Stimulated activated CD8-positive, alpha-beta memory T cell treated with anti-CD3 and anti-CD28 coated beads, Interleukin-7, amount 100 ng/mL, for 1 hour (primary cell): ENCODE measurements at places on chromosomes 7 and 10.

DNA sequence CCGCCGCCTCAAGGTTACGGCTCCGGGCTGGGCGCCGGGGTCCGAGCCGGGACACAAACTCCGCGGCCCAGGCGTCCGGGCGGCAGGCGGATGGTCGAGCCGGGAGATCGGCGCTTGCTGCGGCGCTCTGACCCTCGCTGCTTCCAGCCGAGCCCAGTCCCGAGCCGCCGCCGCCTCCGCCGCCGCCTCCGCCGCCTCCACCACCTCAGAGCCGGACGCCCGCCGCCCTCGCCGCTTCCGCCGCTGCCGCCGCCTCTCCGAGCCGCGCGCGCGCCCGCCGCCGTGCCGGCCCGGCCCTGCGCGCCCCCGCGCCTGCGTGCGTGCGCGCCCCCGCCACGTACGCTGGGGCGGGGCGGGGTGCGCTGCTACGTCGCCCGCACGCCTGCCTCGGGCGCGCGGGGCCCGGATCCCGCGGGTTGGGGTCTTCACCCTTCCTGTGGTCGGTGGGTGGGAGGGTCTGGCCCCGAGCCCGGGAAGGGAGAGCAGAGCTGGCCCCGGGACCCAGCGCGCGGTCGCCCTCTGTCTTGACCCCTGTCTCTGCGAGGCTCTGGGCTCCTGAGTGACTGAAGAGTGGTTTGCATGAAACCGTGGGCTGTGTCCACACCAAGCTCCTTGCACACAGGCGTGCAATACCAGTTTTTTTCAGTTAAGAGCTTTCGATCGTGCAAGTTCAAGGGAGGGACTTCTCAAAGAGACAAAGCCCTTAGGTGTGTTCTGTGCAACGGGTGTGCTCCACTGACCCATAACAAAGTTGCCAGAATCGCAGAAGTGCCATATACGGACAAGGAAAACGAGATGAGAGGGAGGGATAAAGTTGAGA lies at the start of gene SMURF1:
Gene SMURF1, minus strand, starts transcription at position 256 of the 820 bp plus-strand sequence. CDS start 328 bp downstream, outside the sequence.
- peak; percentile 46 for DNase-seq

GRCh38 chr10:55001422-55001821 lies 200.4 kb upstream of the PCDH15 start:
- DNase-seq: no peak

GRCh38 chr7:155951554-155952158 lies 139.4 kb upstream of the SHH start:
- DNase-seq: no peak

DNA sequence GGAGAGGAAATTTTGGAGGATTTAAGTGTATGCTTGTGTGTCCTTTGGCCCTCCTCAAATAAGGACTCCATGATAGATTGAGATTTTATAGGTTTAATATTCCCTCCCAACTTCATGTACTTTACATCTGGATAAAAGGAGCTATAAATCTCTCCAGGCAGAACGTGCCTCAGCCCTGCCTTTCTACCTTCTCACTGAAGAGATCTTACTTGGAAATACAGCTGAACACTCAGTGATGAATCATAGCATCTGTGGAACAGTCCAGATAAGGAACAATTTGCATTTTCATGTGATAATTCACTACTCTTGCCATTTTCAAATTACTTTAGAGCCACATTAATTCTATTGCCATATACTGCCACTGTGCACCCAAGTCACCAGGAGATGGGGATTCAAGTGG lies 364.6 kb upstream of the PODXL start:
- DNase-seq: no peak

GRCh38 chr10:100866575-100867098 lies 46.1 kb upstream of the SLF2 start:
- DNase-seq: no peak

DNA sequence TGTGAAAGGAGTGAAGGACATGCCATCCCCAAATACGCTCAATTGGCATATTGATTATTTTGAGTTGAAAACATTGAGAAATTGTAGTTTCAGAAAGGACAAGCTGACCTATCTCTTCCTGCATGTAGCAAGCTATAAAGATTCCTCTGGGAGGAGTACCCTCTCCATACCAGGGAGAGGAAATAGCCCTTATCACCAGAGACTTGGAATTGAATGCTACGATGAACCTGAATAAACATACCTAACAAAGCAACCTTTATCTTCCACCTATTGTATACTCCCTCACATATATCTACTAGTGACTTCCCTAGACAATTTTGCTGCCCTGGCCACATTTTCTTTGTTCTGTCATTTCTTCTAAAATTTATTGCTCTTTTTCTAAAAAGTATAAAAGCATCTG lies 150.2 kb upstream of the EEPD1 start:
- no peak for DNase-seq

- no peak for DNase-seq
Observed at GRCh38 chr10:51964630-51965029, 265.2 kb upstream of the CSTF2T start.

DNA sequence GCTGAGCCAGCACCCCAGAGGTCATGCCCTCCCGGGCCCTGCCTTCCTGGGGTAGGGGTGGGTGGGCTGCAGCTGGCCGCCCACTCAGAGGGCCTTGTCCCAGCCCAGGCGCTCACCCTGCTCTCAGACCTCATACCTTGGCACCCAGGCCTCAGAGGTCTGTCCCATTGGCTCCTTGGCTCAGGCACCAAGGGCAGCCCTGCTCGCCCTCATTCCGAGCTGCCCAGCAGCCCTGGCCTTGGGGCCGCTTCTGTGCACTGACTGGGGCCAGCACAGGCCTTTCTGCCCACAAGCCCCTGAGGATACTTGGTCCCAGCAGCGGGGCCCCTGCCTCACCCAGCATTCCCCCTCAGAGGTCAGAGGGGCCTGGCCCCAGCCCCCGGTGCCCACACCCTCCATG lies 34.3 kb downstream of the YKT6 start:
- DNase-seq: no peak

DNA sequence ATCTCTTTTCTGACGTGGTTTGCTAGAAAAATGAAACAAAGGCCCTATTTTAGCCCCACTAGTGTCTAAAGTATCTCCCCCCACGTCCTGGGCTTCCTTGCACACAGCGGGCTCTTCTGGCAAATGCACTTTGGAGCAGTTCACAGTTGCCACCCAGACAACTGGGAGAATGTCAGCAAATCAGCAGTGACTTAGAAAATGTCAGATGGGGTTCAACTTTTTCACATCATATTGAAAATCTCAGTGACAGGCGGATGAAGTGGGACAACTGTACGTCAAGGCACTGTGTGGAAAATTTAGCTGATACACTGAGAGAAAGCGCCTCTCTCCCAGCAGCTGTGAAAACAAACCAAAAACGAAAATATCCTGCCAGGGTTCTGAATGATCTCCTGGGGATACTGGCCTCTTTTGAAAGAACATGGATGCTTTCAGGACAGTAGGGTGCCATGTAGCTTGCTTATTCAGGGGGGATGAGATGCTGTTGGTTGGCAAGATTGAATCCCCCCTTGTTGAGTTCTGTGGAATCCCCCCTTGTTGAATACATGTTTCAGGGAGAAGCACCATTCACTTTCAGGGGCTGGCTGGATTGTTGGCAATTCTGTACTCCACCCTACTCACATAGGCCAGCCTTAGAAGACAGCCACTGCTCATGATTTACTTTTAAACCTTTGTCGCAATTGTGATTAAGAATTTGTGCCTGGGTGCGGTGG lies 372.8 kb upstream of the CELF2 start:
- no peak for DNase-seq
